Mammary epithelial cell (primary cell): ENCODE measurements at places on chromosomes 2 and 18.

GRCh38 chr2:58202404-58202803, 38.7 kb downstream of the FANCL start:
- DNase-seq, result no peak

DNA sequence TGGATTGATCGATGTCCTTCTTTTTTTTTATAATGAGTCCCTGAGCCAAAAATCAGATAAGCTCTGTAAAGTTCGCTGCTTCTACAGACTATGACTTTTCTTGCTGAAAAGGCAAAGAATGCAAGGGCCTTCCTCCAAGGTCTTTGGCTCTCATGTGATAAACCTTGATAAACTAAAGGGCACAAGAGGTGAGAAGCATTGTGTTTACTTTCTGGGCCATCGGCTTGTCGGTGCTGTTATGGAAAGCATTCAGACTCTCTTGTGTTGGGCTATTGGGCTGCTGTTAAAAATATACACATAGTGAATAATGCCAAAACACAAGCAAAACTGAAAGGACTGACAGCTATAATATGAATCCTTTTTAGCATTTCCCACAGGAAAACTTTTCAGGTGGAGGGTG, 472.4 kb upstream of the SPHKAP start:
- no peak for DNase-seq

DNA sequence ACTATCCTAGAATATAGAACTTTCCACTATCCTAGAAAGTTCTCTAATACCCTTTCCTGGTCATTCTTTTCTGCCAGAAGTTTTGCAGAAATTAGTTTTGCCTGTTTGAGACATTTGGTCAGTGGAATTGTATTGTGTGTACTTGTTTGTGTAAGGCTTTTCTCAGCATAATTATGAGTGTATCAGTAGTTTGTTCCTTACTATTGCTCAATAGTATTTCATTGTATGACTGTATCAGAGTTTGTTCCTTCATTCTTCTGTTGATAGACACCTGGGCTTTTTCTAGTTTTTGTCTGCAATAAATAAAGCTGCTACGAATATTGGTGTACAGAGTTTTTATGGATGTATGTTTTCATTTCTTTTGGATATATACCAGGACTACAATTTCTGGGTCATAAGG, 27.2 kb downstream of the CCDC138 start:
- no peak for DNase-seq

GRCh38 chr18:27030421-27030820, 154.7 kb downstream of the CHST9 start:
- DNase-seq, result no peak
